LoVo (cell line): ENCODE measurements at places on chromosomes 3 and 15.

- DNase-seq = no peak
These were observed 32.4 kb upstream of the PRTG start for GRCh38 chr15:55775316-55775715.

DNA sequence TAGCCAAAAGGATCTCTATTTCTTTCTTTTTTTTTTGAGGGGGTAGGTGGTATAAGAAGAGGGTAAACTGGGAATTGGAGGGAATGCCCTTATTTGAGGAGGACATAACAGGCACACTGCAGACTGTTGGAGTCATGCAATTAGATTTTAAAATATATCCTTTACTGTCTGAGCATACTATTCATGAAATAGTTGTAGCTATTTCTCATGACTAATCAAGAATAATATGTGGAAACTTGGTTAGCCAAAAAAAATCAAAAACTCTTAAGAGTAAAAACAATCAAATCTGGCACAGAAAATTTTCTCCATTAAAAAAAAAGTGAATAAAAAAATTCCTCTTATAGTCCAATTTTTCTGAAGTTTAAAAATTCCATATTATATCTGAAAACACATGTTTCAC is 174.9 kb downstream of the SCAPER start:
- no peak for DNase-seq

GRCh38 chr15:71294911-71295602 is 179.8 kb downstream of the THSD4 start:
- DNase-seq = peak; percentile 96

- no peak for DNase-seq
These were observed 66.4 kb upstream of the ATP2C1 start for GRCh38 chr3:130827486-130827885.

GRCh38 chr15:80203361-80203885 is 48.6 kb downstream of the CTXND1 start:
- no peak for DNase-seq

GRCh38 chr15:99615460-99615859 is 49.7 kb downstream of the MEF2A start:
- DNase-seq = no peak

DNA sequence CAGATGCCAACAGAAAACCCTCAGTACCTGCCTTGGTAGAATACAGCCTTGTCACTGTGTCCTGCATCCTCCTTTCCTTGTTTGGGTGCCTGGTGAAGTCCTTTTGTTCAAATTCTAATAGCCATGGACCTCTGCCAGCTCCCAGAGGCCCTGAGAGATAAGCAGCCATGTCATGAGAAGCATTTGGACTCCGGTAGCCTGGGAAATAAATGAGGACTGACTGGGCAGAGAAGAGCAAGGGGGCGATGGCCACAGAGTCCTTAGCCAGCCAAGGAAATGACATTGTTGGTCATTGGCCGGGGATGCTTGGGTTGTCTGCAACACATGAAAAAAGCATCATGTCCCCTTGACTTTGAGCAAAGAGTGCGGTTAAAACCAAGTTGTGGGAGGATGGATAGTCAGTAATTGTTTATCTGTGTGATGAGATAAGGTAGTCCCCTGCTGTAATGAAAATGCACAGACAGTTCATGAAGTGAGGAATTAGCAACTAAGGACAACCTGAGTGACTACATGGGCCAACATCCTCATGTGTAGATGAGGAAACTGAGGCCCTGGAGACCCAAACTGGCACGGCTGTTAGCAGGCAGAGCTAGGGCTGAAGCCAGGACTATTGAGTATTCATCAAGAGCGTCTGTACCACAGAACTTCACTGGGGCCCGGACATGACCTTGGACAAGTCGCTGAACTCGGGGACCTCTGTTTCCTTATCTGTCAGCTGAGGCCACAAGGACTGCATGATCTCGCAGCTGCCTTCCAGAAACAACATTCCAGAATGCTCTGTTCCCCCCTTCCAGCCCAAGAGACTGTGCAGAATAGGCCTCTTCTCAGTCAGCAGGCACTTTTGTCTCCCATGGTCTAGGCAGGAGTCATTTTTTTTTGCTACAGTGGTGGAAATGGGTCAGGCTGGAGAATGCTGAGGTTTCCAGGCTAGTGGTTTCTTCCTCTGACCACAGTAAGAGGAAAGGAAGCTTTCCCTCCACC is 90.5 kb upstream of the CTDSPL start:
- DNase-seq = no peak

GRCh38 chr3:13954741-13955483 is 75.0 kb upstream of the WNT7A start:
- no peak for DNase-seq

- DNase-seq = peak; percentile 77
These were observed 135.1 kb upstream of the RASGRP1 start for GRCh38 chr15:38699633-38700230.

DNA sequence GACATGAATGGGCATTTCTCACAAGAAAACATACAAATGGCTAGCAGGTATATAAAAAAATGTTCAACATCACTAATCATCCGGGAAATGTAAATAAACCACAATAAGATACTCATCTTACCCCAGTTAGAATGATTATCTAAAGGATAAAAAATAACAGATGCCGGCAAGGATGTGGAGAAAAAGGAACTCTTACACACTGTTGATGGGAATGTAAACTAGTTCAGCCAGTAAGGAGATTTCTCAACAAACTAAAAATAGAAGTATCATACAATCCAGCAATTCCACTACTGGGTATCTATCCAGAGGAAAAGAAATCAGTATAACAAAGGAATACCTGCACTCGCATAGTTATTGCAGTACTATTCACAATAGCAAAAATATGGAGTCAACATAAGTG is 124.2 kb downstream of the SATB1 start:
- DNase-seq = no peak

DNA sequence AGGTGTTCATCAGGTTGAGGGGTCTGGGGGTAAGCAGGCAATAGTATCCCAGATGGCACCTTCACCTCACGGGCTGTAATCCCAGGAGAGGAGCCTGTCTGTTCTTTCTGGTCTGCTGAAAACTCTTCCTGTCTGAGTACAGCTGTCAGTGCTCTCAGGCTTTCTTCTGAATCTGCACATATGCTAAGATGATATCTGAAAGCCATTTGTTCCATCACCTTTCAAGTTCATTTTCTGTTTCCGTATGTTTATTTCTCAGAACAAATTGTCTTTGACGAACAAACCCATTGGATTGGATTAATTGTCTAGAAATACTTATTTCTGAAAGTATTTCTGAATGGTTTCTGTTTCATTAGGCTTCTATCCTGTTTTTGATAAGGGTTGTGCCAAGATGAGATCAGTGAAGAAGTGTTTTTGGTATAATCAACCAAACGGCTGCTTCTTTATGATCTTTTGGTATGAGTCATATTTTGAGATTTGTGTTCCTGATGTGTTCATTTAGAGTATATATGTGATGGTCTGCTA is 13.3 kb downstream of the ZNF592 start:
- DNase-seq = no peak

- no peak for DNase-seq
These were observed 199.4 kb upstream of the NR2E3 start for GRCh38 chr15:71610728-71611552.

GRCh38 chr3:70984776-70985482 is 598.6 kb downstream of the FOXP1 start:
- DNase-seq = no peak

DNA sequence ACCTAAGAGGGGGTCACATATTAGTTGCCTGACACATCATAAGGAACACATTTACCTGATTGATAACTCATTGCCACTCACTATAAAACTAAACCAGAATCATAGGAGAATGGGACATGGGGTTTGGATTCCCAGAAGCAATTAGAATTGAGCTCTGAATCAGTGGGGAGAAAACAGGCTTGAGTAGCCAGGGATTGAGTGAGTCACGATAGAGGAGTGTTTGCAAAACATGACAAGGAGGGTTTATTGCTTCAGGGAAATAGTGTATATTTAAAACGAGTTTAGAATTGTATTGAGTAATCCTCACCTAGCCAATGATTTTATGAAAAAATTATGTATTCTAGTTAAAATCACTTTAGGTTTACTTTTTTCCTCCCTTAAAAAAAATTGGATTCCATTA is 101.1 kb upstream of the THRB start:
- DNase-seq = peak; percentile 75

- DNase-seq = no peak
These were observed 26.4 kb upstream of the MYZAP start for GRCh38 chr15:57565311-57565710.

- DNase-seq = no peak
These were observed 81.5 kb upstream of the KCNMB2 start for GRCh38 chr3:178454726-178455125.

GRCh38 chr3:160921020-160921635 is 165.1 kb downstream of the PPM1L start:
- peak; percentile 20 for DNase-seq

- DNase-seq = no peak
These were observed 23.1 kb downstream of the B3GALNT1 start for GRCh38 chr3:161082063-161082462.

- DNase-seq = no peak
These were observed 8.2 kb downstream of the DENND4A start for GRCh38 chr15:65783872-65784271.

DNA sequence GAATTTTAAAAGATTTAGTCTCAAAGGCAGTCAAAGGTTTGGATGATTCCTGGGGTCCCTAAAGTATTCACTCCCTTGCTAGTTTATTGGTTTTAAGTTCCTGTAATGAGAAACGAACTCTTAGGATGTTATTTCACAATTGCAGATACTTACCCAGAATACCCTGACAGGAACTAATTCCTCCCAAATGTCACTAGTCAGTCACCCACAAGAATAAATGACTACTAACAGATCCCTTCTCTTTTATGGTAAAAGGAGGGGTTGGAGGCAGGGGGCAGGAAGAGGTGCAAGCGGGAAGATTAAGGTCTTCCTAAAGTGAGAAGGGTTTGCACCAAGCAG is 174.2 kb upstream of the SLC2A2 start:
- DNase-seq = no peak

- no peak for DNase-seq
These were observed 80.1 kb downstream of the FEZF2 start for GRCh38 chr3:62293051-62293780.

GRCh38 chr3:116877968-116878367 is 168.4 kb downstream of the TUSC7 start:
- no peak for DNase-seq

- DNase-seq = no peak
These were observed 222.4 kb downstream of the CACNA2D3 start for GRCh38 chr3:54344601-54345231.

DNA sequence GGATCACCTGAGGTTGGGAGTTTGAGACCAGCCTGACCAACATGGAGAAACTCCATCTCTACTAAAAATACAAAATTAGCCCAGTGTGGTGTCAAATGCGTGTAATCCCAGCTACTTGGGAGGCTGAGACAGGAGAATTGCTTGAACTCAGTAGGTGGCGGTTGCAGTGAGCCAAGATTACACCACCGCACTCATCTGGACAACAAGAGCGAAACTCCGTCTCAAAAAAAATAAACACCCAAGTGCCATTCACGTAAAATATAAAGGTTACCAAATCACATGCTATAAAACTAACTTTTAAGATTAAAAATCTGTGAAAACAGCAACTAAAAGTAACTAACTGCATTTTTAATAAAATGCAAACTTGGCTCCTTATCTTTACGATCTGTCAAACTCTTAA is 8.9 kb downstream of the TRIM59 start:
- no peak for DNase-seq

DNA sequence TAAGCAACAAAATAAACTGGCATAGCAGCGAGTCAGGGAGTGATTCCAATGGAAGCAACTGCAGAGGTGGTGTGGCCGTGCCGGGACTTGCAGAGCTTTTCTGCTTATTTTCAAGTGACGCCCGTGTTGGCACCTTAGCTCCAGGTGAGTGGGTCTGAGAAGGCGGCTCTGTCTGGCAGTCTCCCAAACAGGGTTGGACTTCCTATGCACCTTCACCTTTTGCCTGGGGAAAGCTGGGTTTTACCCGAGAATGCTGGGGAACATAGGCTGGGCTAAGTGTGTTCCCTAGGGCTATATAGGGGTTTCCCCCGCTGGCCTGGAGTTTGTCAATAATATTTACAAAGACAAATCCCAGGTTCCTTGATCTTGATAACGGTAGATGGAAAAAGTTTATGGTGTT is 179.9 kb upstream of the TBL1XR1 start:
- no peak for DNase-seq

- DNase-seq = no peak
These were observed 176.1 kb downstream of the TBC1D2B start for GRCh38 chr15:77901251-77901881.

DNA sequence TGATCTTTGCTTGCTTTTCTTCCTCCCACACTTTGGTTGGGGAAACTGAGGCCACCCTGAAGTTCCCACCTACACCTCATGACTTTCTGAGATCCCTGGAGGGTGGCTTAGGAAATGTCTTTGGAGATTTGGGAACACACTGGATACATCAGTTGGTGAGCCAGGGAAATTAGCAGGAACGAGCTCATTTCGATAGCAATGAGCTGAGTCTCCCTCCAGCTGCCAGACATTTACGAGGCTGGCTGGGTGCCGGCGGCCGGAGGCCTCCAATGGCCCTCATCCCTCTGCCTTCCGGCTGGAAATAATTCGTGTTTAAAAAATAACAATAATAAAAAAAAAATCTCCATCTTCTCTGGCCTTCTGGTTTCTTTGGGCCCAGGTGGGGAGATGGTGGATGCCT is 38.8 kb downstream of the SMAD6 start:
- DNase-seq = no peak

DNA sequence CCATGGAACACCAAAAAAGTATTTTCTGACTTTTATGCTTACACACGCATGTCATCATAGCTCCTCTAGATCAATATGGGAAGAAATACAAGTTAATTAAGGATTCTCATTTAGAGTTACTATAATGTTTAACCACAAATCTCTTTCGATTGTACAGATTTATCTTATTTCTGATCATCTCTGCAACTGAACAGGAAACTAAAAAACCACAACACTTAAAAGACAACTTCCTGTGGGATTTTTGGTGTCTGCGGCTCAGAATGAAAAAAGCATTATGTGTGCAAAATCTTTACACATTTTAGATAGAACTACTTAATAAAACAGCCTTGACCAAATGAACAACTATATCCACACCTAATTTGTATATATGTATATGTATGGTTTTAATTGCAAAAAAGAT is 3.0 kb upstream of the TJP1 start:
- DNase-seq = no peak

- no peak for DNase-seq
These were observed 11.1 kb downstream of the TLE3 start for GRCh38 chr15:70086636-70087035.

GRCh38 chr3:48546203-48546829 is 10.3 kb downstream of the PFKFB4 start:
- DNase-seq = no peak

DNA sequence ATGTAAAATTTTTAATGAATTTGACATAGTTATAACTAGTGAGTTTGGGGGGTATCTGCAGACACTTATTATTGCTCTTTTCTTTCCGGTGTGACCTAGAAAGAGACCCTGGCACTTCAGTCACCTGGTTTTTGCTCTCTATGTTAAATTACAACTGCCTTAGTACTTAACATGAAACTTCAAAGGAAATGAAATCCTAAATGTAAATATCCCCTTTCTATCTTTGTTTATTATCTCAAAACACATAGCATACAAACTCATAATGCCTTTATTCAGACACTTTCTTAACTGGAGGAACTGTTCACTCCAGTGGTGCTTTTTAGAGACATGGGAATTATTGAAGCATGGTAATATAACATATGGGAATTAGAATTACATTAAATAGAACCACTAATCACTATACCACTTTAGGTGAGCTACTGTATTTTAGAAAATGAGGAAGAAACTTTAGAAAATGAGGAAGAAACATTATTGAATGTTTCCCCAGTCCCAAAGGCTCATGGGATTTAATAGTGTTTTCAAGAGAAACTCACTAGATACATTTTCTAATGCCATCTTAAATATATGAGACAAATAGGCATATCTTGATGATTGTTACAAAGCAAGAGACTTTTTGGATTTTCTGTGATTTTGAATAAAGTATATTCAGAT is 119.5 kb upstream of the MLF1 start:
- DNase-seq = no peak
